Choroid plexus epithelial cell (primary cell): ENCODE measurements at places on chromosomes 2 and 18.
A peak's percentile ranks its signal among the peaks of the same experiment; 100 is the strongest.

DNA sequence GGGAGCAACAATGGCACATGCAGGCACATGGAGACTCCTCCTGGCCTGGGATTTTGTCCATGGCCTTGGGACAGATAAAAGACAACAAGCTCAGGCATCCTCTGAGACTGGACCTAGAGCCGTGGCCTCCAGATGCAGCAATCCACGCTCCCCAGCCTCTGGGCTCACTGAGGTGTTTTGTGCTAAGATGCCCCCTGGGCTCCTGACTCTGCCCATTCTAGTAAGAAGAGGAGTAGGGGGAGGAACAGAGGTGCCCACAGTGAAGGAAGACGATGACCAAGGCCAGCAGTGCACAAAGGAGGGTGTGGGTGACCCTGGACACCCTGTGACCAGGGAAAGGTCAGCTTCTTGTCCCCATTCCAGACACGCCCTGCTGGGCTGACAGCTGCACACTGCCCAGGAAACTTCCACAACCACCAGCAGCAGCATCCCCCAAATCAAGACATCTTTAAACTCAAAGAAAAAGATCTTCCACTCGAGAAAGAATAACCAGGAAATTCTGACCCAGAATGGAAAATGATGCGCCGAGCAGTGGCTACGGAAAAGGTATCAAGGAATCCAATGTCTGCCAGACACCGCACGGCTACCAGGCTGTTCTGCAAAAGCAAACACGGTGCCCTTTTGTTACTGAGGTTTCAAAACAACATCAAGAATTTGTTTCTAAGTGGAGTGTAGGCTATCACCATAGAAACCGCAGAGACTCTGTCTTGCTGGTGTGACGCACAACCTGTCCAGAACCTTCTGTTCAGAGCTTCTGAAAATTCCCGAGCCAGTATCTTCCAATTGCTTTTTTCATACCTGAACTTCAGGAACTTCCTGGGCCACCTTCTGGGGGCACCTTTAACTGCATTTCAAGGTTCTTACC, 65.5 kb downstream of the ZNF516 start:
- DNase-seq, result no peak

DNA sequence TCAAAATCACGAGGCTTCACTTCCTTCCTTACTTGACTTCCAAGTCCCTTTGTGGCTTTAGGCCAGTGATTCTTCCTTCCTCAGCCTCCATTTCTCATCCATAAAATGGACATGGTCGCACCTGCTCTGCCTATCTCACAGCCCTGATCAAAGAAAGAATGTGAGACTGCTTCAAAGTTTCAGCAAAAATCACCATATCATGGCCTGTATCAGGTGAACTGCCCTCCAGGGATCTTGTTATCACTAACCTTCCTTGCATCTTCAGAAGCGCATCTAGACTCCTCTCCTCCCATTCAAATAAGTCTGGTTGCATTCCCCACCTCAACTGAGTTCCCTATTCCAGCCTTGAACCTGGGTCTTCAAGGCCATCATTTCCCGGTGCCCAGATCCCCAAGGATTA, 96.5 kb downstream of the TTC32 start:
- DNase-seq, result no peak

GRCh38 chr2:8122520-8122919, 559.3 kb upstream of the ID2 start:
- DNase-seq, result no peak

DNA sequence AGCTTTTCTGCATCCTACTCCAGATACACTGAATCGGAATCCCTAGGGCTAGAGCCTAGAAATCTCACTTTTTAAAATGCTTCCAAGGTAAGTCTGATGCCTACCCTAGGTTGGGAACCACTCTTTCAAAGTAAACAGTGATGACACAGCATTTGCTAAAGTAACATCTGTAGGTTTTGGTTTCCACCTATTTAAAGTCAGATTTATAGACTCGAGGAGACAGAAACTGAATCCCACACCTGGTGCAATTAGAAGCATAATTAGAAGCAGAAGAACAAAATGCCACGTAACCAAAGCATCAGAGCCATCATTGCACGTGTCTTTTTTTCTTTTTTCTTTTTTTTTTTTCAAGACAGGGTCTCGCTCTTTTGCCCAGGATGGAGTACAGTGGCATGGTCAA, 40.9 kb downstream of the PDK1 start:
- no peak for DNase-seq

DNA sequence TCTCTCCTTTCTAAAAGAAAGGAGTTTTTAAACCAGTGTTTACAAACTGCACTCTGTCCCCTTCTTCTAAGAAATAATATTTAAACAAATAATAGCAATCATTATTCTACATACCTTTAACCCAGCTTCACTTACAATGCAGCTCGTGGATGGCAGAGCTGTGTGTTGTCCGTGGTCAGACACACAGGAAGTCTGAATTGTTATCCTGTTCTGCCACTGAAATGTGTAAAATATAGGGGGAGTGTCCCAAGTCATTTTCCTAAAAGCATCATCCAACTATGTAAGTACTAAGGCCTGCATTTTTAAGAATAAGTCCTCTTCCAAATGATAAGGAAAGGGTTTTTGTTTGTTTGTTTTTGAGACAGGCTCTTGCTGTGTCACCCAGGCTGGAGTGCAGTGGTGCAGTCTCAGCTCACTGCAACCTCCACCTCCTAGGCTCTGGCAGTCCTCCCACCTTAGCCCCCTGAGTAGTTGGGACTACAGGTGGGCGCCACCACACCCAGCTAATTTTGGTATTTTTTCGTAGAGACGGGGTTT, 2.7 kb upstream of the PPP4R1 start:
- peak; percentile 38 for DNase-seq

GRCh38 chr2:8132879-8133278, 549.0 kb upstream of the ID2 start:
- DNase-seq, result no peak

DNA sequence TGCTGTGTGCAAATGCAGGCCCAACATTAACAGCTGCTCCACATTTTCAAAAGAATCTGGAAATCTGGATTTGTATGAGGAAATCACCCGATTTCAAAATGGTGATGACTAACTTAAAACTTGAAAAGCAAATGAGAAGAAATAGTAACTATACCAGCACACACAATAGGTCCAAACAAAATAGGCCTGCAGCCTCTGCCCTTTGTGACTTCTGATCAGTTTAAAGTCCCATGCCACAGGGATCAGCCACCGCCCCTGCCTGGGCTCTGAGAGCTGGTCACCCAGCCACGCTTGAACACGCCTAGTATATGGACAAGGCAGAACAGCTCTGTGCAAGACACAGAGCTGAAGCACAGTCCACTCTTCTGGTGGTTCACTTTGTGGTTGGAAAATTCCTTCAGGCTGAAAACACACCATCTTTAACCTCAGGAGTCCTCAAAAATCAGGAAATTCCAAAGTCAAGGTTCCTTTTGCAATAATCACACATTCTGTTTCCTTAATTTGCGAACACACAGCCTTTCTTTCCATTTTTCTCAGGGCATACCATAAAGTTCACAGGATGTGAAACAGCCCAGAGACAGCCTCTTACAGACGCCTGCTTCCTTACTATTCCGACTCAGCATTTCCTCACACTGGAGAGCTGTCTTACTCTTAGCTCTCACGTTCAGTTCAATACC, 150.1 kb upstream of the RIOK3 start:
- peak; percentile 96 for DNase-seq
